ENCODE measurements at places on chromosomes 12 and 14. TPM values are rescaled to one million over a fixed set of nuclear protein-coding genes. Genes with fewer than 3 reads are reported as not detected.

DNA sequence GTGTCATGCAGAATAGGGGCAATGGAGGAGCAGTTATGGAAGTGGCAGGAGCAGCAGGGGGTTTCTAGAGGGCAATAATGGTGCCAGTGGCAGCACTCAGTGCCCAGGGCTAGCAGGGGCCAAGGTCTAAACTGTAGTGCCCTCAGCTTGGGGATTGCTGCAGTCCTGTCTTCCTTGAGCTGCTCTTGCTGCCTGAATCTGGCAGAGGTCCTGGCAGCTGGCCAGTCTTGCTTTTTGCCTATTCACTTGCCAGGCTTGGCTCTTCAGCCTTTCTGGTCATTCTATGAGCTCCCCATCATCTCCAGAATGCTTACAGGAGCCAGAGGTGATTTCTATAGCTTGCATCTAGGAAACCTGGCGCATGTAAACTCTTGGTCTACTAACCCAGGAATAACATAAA, 72.0 kb downstream of the SUDS3 start:
- no peaks in the 10 kb centered on the region for H3K27me3 ChIP-seq
- no peak overlapping the region for H3K27ac ChIP-seq
- H3K4me1 ChIP-seq = no peaks in the 10 kb centered on the region
- H3K4me3 ChIP-seq = no peak overlapping the region
- H3K36me3 ChIP-seq = no peaks in the 10 kb centered on the region
- no peak for DNase-seq

- DNase-seq = no peak
- no peaks in the 10 kb centered on the region for H3K27me3 ChIP-seq
Observed at GRCh38 chr14:95098984-95099599, 58.2 kb downstream of the DICER1 start.

GRCh38 chr14:19993438-19993837, 8.5 kb upstream of the OR4Q2 start:
- H3K27ac ChIP-seq = no peak overlapping the region
- H3K27me3 ChIP-seq = no peaks in the 10 kb centered on the region
- no peak overlapping the region for H3K4me3 ChIP-seq
- no peaks in the 10 kb centered on the region for H3K36me3 ChIP-seq

DNA sequence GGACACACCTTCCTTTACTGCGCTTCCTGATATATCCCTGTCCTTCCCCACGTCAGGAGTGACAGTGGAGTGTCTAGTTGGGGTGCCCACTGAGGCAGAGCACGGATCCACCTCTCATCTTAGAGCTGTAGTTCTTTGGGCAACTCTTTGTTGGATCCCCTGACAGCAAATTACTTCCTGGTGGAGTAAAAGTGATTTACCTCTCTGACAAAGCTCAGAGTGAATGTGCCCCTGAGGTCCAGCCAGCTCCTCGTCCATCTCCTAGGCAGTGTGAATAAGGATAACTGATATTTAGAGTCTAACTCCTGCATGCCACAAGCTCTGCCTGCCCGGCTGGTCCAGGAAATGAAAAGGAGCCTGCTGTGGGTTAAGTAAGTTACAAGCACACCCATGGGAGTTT, 16.0 kb downstream of the AHSA1 start:
- H3K4me1 ChIP-seq = peaks cover 6% of the 10 kb centered on the region
- H3K36me3 ChIP-seq = peaks cover 8% of the 10 kb centered on the region
- no peaks in the 10 kb centered on the region for H3K27me3 ChIP-seq
- no peak overlapping the region for H3K27ac ChIP-seq

Gene HOXC13
- total RNA-seq = not detected

Gene ZNF891
- 0.74 TPM for total RNA-seq

Gene KLRC2
- total RNA-seq = 0.43 TPM

Gene CLEC4C
- 3.8 TPM for total RNA-seq

Data from GM12878 (cell line).